Pulmonary artery endothelial cell (primary cell): ENCODE measurements at places on chromosomes 11 and 22. TPM values are rescaled to one million over a fixed set of nuclear protein-coding genes. Genes with fewer than 3 reads are reported as not detected.
A peak's percentile ranks its signal among the peaks of the same experiment; 100 is the strongest.

The PTPRCAP gene
- 0.14 and 0.40 TPM in 2 replicates for total RNA-seq

- DNase-seq = no peak
Observed at GRCh38 chr11:79400717-79401330, 40.0 kb downstream of the TENM4 start.

- DNase-seq = no peak
Observed at GRCh38 chr11:68380786-68381622, 68.6 kb downstream of the LRP5 start.

DNA sequence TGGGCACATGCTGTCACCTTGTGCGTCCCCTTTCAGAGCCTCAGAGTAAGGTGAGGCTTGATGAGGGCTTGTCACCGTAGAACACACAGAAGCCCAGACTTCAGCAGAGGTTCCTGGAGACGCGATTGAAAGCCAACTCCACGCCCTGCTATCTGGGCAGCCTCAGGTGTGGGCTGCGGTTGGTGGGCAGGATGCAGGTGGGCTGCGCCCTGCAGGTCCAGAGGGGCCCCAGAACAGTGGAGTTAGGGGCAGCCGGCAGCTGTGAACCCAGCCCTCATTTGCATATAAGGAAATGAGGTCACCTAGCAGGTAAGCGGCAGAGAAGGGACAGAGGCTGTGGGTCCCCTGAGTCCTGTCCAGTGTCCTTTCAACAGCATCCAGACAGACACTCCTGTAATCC lies 15.4 kb downstream of the PHLDA2 start:
- DNase-seq = no peak

DNA sequence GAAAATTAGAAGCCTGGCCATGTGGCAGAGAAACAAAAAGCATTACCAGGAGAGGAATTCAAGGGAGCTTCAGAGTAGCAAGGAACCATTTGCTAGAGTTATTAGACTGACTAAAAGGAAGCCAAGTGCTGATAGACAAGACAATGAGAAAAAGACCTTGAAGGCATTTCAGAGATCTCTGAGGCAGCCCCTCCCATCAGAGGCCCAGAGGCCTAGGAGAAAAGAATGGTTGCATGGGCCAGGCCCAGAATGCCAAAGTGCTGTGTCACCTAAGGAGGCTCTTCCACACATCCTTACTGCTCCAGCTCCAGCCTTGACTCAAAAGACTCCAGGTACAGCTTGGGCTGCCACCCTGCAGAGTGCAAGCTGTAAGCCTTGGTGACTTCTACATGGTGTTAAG lies 61.8 kb upstream of the POU2AF2 start:
- no peak for DNase-seq

DNA sequence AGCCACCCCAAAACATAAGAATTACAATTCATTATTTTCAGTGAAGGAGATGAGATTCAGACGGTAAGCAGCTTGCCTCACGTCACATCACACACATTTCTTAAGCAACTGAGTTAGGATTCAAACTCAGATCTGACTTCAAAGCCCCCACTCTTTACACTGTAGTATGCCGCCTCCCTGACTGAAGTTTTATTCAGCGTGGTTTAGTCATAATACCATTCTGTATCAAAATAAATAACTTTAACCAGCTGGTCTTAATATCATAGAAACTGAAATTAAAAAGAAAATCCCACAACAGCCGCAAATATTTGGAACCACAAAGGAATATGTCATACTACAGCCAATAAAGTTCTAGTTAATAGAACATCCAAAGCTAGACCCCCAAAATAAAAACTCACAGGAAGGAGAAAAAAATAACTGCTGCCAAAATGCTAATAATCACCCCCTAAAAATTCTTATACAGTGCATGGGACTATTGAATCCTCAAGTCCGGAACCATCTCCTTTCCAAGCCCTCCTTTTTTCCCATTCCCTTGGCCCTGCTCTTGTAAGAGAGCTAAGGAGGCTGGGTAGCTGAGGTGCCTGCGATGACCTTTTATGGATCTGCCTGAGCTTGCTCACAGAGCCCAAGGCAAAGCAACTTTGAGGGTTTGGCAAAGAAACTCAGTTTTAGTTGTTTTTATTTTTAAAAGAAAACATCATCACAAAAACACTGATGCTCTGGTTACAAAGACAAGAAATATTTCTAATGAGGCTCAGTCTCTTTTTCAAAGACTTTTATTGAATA lies 334.5 kb downstream of the TTC28 start:
- no peak for DNase-seq

DNA sequence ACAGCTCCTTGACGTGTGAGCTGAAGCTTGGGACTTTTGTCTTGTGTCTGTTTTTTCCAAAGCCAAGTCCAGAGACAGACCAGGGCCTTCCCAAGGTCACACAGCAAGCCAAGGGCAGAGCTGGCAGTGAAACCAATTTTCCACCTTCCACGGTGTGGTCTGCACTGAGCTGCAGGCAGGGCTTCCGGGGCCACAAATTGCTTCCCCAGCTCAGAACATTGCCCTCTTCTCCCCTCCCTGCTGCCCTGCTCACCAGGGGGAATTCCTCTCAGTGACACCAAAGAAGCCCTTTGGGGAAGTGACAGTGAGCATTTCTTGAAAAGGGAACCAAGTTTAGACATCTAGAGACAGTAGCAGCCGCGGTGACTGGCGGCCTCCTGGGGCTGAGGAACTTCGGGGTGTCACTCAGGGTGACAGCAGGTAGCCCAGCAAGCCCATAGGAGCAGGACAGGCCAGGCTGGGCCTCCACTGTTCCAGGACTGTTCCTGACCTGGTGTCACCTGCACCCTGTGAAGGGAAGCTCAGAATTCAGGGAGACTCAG lies 9.2 kb downstream of the FXYD2 start:
- no peak for DNase-seq

- DNase-seq = peak; percentile 30
Observed at GRCh38 chr11:60887556-60887955, 18.8 kb downstream of the PRPF19 start.
